ENCODE measurements at places on chromosomes 6 and 20.

DNA sequence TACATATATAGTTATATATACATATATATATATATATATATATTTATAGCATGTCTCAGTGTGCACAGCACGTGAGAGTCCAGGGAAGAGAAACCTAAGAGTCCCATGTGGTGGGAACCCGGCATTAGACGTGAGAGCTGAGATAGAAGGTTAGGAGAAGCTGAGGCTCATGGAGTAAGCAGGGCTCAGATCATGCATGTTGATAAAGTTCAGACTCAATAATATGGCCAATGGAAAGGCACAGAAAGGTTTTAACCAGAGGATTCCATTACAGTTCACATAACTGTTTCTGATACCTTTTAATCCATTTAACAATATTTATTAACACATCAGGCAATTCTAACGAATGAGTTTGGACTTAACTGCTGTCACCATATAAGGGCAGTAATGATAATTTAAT, 143.4 kb downstream of the MYB start:
- no peak for DNase-seq

GRCh38 chr20:44643596-44644229, 7.8 kb downstream of the ADA start:
- DNase-seq, result no peak

- no peak for DNase-seq
Measured at GRCh38 chr20:50834599-50835005, 39.7 kb downstream of the BCAS4 start.

DNA sequence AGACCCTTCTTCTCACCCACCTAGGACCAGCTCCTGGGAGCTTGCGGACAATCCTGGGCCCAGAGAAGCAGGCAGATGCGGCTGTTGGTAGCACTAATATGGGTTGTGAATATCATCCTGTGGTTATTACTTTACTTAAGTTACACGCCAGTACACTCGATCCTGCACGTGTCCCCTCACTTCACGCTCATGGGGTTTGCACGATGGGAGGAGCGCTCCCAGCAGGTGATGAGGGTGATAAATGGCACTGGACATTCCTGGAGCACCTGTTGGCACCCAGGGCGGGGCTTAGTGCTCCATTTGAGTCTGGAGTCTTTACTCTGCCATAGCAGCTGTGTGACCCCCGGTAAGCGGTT, 335.1 kb downstream of the PREX1 start:
- no peak for DNase-seq

DNA sequence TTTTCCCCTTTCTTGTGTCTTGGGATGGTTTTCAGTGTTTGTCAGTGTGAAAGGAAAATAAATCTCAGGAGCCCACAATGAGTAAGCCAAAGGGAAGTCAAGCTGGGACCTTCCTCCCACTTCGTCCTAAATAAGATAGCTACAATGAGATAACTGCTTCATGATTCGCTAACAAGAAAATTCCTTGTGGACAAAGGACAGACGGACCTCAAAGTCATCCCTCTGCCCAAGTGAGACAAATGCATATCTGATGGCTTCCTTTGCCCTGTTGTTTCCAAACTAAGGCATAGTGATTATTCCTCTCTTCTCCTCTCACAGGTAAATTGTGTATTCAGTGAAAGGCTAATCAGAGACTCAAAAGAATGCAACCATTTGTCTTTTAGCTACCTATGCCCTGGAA, 26.1 kb upstream of the ADTRP start:
- DNase-seq, result no peak

DNA sequence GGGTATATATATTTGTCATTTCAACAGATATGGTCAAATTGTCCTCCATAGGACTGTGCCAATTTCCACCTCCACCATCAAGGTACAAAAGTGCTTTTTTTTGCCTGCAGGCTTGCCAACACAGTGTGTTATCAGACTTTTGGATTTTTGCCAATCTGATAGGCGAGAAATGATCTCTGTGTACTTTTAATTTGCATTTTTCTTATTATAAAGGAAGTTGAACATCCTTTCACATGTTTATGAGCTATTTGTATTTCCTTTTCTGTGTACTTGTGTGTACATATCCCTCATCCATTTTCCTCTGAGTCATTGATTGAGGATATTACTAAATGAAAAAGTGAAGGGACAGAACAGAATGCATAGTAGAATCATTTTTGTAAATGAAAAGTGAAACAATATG, 39.0 kb upstream of the PTPN1 start:
- no peak for DNase-seq

DNA sequence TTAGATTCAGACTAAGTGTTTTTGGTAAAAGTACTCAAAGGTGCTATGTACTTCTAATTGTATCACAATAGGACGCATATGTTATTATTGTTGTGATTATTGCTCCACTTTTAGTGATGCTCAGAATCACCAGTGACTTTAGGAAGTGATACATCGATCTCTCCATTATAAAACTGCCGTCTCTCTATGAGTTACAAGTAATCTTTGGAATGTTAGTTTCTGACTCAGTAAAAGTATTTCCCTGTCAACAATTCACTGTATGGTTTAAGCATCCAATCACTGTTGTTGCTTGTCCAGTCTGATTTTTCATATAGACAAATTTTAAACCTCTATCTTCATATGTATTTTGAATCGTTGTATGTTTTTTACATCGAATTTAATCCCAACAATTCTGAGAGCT, 9.4 kb downstream of the DCBLD1 start:
- DNase-seq, result no peak

DNA sequence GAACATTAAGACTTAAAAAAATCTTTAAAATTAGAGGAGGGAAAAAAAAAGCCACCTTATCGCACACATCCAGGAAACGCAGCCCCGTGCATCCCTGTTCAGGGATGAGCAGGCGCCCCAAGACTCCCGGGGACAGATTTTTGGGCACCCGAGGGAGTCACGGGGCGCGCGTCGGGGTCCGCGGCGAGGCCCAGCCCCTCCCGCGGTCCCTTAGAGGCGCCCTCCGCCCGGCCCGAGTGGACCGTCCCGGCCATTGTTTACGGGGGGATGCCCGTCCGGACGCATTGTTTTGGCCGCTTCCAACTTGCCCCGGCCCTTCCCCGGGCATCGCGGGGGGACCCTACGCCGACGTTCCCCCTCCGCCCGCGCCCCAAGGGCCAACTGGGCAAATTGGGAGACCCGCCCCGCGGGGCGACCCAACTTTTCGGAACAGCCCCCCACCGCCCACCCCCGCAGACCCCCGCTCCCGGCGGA, 610 bp downstream of the ZNF217 start:
- no peak for DNase-seq

GRCh38 chr6:71349395-71349794, 60.8 kb downstream of the OGFRL1 start:
- DNase-seq, result no peak

- DNase-seq, result no peak
Measured at GRCh38 chr6:144075187-144075586, 20.2 kb downstream of the SF3B5 start.

DNA sequence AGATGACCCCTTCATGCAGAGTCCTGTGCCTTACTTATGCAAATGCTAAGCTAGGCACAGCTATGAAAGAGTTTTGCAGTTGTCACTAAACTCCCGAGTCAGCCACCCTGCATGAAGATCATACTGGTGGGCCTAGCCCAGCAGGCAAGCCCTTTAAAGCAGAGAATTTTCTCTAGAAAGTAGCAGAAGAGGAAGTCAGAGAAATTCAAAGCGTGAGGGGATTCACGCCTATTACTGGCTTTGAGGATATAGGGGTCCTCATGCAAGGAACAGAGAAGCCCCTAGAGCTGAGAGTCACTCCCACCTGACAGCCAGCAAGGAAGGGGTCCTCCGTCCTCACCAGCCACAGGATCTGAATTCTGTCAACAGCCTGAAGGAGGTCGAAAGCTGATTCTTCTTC, 54.6 kb downstream of the MYB start:
- DNase-seq, result no peak

- peak; percentile 43 for DNase-seq
Measured at GRCh38 chr6:30007132-30007764, 53.8 kb upstream of the POLR1H start.

DNA sequence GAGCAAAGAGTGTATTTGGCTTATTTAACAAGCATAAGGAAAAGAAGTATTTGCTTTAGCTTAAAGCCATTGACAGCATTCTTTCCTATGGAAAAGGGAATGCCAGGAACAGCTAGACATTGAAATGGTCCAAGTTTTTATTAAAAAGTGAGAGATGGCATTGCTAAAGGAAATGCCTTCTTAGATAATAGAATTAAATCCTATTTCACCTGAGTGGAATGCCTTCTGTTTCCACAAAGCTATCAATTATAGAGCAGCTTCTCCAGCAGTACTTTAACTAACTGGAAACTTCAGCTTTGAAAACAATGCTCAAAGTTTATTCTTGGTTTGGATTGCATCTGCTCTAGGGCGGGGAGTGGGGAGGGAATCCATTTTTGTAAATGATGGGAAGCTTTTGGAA, 85.1 kb upstream of the CNKSR3 start:
- no peak for DNase-seq

DNA sequence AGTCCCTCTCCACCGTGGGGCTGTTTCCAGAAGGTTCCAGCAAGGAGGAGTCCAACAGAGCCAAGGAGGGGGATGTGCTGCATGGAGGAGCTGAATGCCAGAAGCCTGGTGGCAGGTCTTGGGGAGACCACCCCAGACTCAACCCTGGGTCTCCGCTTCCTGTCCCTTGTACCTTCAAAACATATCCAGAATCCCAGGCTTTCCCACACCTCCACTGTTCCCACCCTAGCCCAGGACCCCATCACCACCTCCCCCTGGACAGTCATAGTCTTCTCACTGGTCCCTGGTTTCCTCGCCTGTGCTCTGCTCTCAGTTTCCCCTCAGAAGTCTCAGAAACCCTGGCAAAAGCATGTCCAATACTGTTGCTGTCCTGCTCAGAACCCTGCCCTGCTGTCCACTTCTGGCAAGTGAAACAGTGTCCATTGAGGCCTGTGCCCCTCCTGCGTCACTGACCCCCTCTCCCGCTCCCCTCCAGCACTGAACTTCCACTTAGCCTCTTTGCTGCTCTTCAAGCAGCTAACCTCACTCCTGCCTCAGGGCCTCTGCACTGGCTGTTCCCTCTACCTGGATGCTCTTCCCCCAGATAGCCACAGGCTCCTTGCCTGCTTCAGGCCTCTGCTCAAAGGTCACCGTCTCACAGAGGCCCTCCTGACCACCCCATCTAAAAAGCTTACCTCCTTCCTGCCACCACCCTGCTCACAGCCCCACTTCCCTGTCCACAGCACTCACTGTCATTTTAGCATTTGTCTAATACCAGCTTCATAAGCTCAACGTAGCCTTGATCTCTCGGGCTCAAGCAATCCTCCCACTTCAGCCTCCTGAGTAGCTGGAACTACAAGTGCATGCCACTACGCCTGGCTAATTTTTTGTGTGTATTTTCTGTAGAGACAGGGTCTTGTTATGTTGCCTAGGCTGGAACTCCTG, 169.2 kb downstream of the GRM4 start:
- DNase-seq, result no peak

DNA sequence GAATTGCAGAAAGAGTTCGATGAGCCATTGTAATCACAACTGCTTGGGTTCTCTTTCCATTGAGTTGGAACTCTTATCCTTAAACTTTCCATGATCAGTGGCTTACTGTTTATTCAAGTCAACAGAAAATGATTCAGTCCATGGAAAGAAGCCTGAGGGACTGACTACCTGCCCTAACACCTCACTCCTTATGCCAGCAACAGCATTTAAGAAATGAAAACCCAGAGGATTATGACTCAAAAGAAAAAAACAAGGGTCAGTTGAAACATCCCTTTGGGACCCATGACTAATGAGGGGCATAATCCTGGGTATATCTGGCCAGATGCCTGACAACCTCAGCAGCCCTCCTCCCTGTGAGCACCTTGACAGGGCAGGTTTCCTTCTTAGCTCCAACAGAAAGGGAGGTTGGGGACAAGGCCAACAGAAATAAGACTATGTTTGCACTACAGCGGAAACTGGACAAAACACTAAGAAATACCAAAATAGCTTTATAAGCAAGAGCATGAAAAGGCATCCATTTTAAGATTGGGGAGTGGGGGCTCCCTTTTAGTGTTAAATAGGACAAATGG, 106.7 kb downstream of the MAP3K5 start:
- DNase-seq, result no peak

DNA sequence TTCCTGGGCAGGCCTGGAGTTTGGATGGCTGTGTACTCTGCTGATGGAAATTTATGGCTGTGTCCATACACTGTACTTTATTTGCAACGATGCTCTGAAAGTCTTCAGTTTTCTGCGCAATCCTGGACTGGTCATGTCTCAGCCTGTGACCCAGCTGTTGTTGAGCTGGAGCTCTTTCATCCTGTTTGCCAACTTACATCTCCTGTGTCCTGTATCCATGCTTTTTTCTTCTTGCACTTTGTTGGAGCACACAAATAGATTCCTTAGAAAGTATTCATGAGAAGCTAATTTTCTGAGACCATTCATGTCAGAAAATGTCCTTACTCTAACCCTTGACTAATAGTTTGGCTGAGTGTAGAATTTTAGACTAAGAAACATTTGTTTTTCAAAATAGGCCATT, 251.2 kb downstream of the BCKDHB start:
- no peak for DNase-seq

DNA sequence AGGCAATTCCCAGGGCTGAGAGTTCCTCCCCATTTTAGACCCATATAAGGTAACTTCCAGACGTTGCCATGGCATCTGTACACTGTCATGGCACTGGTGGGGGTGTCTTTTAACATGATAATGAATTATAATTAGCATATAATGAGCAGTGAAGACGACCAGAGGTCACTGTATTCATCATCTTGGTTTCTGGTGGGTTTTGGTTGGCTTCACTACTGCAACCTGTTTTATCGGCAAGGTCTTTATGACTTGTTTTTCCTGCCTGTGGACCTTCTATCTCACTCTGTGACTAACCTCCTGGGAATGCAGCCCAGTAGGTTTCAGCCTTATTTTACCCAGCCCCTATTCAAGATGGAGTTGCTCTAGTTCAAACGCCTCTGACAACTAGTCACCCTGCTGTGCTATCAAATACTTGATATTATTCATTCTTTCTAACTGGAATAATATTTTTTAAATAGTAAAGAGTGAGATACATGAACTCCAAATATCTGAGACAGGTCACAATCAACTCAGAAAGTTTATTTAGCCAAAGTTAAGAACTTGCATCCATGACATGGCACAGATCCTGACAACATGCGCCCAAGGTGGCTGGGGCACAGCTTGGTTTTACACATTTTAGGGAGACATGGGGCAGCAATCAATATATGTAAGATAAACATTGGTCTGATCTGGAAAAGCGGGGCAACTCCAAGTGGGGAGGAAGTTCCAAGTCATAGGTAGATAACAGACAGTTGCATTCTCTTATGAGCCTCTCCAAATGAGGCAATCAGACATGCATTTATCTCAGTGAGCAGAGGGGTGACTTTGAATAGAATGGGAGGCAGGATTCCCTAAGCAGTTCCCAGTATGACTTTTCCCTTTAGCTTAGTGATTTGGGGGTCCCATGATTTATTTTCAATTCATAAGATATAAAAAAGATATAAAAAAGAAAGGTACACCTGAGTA, 1.2 kb upstream of the UFL1 start:
- no peak for DNase-seq

GRCh38 chr6:112087916-112088315, 525 bp downstream of the FAM229B start:
- no peak for DNase-seq
